NCI-H1694 treated with DMSO at 0.1 percent for 48 hours (cell line): ENCODE measurements at places on chromosomes 11 and 22.
A peak's percentile ranks its signal among the peaks of the same experiment; 100 is the strongest.

DNA sequence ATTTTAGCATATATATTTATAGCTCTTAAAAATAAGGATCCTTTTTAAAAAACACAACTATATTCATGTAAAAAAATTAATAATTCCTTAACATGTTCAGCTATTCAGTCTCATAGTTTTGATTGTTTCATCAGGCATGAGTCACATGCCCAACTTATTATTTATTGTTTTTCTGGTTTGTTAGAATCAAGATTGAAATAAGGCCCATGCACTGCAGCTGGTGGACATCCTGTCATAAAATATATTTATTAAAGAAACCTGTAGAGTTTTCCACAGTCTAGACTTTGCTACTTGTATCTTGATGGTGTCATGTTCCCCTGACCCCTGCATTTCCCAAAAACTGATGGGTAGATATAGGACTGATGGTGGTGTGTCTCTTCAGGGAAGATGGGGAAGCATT lies 77.4 kb downstream of the PARVA start:
- no peak for DNase-seq

- DNase-seq = no peak
Measured at GRCh38 chr22:46106279-46107022, 43.9 kb upstream of the PPARA start.

DNA sequence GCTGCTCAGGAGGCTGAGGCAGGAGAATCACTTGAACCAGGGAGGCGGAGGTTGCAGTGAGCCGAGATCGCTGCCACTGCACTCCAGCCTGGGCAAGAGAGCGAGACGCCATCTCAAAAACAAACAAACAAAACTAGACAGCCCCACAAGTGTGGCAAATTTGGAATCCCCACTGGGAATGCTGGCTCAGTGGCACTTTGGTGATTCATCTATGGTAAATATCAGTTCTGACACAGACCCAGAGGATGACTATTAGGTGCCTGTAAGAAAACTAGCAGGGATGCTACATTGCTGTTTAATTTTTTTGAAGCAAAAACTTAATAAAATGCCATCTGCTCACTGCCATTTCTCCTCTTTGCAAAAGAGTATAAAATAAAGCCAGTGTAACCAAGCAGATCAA lies 107.9 kb downstream of the NAT10 start:
- no peak for DNase-seq

DNA sequence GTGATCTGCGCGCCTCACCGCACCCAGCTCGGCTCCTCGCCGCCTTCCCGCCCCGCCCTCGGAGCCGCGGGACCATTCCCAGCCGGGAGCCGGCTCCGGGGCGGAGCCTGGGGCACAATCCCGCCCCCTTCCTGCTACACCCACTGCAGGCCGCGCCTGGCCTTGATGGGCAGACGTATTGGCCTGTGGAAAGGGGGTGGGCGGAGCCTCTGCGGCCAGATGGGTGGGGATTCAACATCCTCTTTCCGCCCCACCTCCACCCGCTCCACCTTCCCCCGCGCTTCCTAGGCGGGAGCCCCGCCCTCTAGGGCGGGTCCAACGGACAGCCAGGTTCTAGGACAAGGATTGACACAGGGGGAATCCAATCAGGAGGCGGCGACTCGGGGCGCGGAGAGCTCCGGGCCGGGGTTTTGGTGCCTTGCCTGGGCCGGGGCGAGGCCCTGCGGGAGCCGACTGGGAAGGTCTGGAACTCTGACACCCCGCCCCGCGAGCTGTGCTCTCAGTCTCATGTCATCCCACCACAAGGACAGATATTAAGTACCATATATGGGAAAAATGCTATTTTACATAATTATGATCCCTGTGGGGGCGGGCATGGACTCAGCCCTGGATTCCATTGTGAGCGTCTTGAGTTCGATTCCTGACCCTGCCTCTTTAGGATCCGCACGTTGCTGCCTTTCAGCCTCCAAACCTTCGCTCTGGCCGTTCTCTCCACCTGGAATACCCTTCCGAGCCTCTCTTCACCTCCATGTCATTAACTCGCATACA lies at the start of gene MYH9:
MYH9 (minus strand) TSS at position 9 of the 768 bp plus-strand sequence. CDS start 38,731 bp downstream, outside the sequence.
- DNase-seq = peak; percentile 99

GRCh38 chr22:46758867-46759290 lies 3.6 kb upstream of the TBC1D22A start:
- DNase-seq = peak; percentile 16

GRCh38 chr11:122202951-122203456 lies 87.0 kb upstream of the BLID start:
- DNase-seq = no peak

DNA sequence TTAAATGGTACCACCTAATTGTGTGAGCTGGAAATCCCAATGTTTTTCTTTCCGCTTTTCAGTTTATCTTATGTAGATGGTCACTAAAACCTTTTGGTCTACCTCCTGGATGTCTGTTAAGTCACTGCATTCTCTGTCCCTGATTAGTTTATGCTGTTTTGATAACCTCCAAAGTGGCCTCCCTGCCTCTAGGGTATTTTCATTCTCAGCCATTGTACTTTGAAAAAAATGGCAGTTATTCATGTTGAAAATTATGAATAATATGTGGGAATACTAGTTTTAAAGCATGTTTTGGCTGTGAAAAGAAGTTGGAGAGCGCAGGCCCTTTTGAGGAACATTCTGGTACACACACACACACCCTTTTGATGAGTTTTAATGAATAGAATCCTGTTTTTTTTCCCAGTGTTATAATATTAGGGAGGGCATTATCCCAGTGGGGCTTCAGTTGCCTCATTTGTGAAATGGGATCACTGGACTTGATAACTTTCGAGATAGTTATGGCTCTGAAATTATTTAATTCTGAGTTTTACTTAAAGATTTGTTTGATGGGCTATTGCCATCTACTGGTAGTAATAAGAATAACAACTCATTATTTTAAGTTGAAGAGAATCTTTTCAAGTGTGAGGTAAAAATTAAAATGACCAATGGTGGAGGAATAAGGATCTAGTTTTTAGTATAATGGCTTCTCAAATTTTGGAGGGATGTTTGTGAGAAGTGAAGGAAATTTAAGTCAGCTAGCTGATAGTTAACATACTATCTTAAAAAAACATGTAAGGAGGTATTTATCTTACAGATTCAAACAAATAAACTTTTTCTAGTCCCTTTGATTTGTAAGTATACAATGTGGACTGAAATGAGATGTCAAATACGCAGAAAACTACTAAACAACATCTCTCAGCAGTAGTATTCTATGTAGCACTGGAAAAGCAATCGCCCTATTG lies 3.9 kb downstream of the FDX1 start:
- no peak for DNase-seq

- no peak for DNase-seq
Measured at GRCh38 chr11:108757630-108758029, 92.8 kb downstream of the DDX10 start.

DNA sequence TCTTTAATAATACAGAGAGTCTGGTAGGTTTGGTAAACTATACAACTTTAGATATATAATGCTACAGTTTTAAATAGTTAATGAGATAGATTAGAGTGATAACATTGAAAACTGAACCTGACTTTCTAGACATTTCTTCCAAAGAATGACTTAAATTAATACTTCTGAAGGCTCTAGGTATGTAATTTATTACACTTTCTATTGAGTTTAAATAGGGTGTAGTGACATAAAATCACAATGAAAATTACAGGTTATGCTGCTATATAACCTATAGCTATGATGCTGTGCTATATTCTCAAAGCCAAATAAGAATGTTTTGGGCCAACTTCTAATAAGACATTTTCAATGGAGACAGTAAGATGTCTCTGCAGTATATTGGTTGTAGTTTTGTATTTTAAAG lies 7.7 kb downstream of the HIPK3 start:
- DNase-seq = no peak

DNA sequence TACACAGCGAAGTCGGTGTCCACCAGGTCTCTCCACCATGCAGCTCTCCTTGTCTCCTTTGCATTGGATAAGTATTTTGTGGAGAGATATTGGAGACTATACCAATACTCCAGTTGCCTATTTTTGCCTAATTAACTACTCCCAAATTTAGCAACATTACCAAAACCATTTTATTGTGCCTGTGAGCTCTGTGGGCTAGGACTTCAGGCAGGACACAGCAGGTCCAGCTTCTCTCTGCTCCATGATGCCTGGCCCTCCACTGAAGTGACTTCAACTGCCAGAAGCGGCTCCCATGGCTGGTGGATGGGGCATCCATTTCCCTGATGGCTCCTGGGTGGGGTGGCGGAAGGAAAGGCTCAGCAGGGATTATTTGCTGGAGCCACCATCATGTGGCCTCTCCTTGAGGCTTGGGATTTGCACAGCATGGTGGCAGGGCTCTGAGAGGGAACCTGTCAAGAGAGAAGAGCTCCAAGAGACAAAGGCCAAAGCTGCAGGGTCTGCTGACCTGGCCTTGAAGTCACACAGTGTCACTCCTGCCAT lies 36.9 kb upstream of the MAPK1 start:
- no peak for DNase-seq

- no peak for DNase-seq
Measured at GRCh38 chr11:65821107-65821506, 12.7 kb upstream of the SNX32 start.

- DNase-seq = no peak
Measured at GRCh38 chr11:87726506-87726905, 448.7 kb downstream of the RAB38 start.

- no peak for DNase-seq
Measured at GRCh38 chr11:72292106-72292785, 48.3 kb upstream of the PHOX2A start.

GRCh38 chr11:78933350-78933749 lies 358.7 kb upstream of the NARS2 start:
- no peak for DNase-seq

- no peak for DNase-seq
Measured at GRCh38 chr11:79290761-79291160, 150.1 kb downstream of the TENM4 start.
